ENCODE measurements at places on chromosomes 11 and 22.

- DNase-seq = no peak
Observed at GRCh38 chr22:17201285-17201945, 17.8 kb downstream of the ADA2 start.

- DNase-seq = no peak
Observed at GRCh38 chr11:113974741-113975470, at the start of gene HTR3A. HTR3A (plus strand) TSS chr11:113975108; CDS start chr11:113975326, 218 bp downstream.

- DNase-seq = no peak
Observed at GRCh38 chr11:70630816-70631623, 232.7 kb downstream of the CTTN start.

DNA sequence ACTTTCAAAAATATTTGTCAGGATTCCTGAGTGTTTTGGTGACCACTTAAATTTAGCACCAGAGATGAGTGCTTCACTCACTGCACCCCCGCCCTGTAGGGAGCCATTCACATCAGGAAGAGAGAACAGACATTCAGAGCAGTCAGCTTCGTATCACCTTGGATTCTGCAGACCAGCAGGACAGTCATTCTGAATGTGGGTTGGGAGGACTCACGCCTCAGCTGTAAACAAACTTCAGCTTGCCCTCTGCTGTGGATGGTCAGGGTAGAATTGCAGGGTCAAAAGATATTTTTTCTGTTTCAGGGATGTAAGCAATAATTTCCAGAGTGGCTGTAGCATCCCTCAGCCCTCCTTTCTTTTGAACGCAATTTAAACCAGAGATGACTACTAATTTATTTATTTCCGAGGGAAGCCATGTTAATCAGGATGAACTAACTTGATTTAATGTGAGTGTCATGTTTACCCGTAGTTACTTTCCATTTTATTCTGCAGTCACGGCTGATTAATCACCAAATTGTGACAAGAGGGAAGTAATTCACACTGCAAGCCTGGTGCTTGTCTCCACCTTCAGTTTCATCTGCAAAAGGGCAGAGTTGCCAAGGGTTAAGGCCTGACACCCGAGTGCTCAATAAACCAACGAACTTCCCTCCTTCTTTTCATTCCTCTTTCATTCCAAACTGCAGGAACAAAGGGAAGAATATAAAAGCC is 174.2 kb upstream of the DDI1 start:
- no peak for DNase-seq

DNA sequence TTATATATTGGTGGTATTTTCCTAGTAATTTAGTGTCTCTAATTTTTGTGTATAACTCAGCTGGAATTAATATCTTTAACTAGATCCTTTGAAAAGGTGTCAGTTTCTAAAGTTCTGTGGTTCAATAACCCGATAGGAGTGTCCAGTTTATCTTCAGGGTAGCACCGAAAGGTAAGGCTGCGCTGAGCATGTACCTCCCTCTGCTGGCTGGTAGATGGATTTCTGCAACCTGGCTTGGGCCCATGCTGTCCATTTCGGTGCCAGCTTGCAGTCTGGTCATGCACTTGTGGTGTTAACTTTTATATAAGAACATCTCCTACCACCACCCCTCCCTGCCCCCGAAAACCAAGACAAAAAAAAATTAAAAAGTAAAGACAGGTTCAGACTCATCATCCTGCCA is 24.7 kb downstream of the EXT2 start:
- no peak for DNase-seq

- DNase-seq = no peak
Observed at GRCh38 chr11:45512471-45513148, 152.8 kb downstream of the CHST1 start.

DNA sequence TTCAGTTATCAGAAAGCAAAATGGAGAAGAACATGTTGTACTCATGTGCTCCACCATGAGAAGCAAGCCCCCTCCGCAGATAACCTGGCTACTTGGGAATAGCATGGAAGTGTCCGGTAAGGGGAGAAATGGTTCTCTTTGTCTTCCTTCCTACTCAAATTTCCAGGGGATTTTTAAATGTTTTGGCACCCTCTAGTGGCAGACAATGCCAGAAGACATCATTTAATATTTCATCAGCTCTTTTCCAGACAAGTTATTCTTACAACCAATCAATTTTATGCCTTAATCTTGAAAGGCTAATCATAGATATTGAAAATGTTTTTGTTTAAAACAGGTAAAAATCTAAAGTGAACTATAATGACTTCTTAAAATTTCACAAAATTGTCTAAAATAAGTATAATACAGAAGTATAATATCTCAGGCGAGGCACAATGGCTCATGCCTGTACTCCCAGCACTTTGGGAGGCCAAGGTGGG is 15.7 kb downstream of the CRTAM start:
- peak; percentile 15 for DNase-seq

GRCh38 chr11:130729678-130730300 is 186.5 kb downstream of the SNX19 start:
- DNase-seq = no peak

GRCh38 chr22:39138357-39138997 is 14.0 kb downstream of the CBX7 start:
- DNase-seq = no peak

GRCh38 chr11:134367781-134368180 is 36.0 kb downstream of the GLB1L2 start:
- DNase-seq = no peak

- DNase-seq = no peak
Observed at GRCh38 chr11:111980062-111980461, 42.9 kb downstream of the DIXDC1 start.

DNA sequence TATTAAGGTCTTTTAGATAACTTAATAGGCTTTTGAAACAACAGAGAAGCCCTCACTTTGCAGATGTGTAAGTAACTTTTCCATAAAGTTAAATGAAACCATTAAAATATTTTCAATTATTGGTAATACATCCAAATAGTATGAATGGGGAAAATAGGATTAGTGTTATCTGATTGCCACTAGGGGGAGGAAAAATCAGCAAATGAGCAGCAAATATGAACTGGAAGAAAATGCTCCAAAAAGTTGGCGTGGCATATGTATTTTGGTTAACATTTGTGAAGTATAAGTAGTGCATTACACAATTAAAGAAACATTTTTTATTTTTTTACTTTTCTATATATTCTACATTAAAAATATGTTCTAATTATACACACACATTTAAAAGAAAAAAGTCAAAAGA is 259.8 kb upstream of the ANO5 start:
- DNase-seq = no peak

- no peak for DNase-seq
Observed at GRCh38 chr11:27330633-27331270, 32.3 kb downstream of the CCDC34 start.

- no peak for DNase-seq
Observed at GRCh38 chr11:48127521-48128183, 89.0 kb upstream of the OR4B1 start.

DNA sequence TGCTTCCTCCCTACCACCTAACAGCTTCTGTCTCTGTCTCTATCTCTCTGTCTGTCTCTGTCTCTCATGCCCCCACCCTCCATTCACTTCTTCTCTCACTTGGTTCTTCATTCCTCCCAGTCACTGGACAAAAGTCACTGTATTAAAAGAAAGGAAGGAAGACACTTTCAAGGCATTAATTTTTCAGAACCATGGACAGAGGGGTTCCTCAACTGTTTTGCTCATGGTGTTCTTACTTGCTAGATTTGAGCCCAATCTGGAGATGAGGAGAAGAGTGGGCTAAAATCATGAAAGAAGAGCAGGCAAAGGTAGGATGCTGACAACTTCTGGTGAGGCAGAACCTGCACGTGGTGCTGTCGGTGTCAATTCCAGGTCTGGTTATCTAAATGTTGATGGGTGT is 116.7 kb upstream of the LARGE1 start:
- DNase-seq = no peak

DNA sequence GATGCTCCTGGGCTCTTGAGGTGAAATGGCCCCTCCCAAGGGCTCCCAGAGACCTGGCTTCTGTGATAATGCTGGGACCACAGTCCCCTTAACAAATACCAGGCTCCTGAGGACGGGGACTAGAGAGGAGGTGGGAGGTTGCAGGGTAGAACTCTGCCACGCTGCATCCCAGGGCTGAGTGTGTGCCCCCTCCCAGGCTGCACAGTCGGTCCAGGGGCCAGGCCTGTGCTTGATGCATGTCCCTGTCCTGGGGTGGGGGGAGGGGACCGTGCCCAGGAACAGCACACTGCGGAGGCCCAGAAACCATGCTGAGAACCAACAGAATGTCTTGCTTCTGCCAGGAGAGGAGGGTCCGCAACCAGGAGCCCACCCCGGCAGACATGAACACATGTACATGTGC is 9.3 kb downstream of the CSF2RB start:
- DNase-seq = no peak

DNA sequence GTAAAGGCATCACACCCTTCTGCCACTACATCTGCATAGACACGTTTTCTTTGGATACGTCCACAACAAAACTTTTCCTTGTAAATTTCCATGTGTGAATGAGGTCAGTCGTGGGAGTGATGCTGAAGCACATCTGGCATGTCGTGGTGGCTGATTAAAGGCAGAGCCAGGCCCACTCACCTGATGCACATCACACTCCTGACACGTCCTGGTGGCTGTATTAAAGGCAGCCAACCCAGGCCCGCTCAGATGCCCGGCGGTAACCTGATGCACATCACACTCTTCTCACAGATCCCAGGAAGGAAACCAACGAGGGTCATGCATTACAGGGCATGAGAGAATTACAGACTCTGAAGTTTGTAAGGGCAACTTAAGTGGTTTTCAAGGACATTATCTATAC is 321.6 kb upstream of the B3GAT1 start:
- no peak for DNase-seq

DNA sequence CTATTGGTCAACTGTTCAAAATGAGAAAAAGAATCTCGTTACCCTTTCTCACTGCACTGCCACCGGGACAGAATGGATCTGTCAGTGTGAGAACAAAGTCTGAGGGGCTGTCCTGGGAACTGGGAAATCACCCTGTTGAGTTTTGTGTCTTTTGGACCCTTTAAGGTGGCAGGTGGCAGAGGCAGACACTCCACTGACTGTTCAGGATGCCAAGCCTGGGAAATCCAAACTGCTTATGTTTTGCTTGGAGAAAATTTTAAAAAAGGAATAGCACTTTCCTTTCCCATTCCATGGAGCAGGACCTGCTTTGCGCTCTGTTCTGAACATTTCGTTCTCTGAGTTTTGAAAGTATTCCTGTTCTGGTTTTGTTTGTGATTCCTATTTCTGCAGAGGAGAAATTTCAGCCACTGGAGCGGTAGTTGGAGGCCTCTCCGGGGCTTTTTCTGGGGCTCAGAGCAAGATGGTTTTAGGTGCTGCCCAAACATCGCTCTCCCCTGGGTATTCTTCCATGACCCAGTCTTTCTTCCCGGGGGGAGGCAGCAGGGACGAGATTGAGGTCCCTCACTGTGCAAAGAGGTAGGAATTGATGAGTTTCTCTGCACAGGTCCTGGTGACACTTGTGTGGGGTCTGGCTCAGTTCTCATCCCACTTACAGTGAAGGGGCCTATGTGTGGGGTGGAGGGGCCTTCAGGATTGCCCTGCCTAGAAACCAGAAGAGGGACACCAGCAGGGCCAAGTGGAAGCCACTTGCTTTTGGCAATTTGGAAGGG is 138.5 kb upstream of the SYT13 start:
- no peak for DNase-seq

DNA sequence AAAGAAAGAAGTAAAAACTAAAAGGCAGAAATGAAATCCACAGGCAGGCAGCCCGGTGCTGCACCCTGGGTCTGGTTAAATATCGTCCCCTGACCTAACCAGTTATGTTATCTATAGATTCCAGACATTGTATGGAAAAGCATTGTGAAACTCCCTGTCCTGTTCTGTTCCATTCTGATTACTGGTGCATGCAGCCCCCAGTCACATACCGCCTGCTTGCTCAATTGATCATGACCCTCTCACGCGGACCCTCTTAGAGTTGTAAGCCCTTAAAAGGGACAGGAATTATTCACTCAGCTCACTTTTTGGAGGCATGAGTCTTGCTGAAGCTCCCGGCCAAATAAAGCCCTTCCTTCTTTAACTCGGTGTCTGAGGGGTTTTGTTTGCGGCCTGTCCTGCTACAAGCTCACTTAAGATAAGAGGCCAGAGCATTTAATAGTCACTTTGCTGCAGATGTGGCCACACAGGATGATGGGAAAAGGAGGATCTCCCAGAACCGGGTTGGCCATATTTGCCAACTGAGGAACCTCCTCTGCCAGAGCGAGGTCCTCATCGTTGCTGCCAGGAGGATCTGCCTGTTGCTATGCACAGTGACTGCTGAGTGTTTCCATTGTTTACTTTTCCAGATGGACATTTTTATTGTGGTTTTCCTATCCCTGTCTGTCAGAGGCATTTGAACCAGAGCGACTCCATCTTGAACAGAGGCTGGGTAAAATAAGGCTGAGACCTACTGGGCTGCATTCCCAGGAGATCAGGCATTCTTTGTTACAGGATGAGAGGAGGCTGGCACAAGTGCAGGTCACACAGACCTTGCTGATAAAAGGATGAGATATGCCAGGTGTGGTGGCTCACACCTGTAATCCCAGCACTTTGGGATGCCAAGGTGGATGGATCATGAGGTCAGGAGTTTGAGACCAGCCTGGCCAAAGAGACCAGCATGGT is 10.2 kb downstream of the C11orf96 start:
- no peak for DNase-seq

GRCh38 chr11:78429660-78430059 is 12.0 kb upstream of the GAB2 start:
- no peak for DNase-seq

- peak; percentile 15 for DNase-seq
Observed at GRCh38 chr11:1628506-1629325, 859 bp upstream of the KRTAP5-5 start.

- no peak for DNase-seq
Observed at GRCh38 chr11:45238724-45239123, 47.4 kb downstream of the SYT13 start.

DNA sequence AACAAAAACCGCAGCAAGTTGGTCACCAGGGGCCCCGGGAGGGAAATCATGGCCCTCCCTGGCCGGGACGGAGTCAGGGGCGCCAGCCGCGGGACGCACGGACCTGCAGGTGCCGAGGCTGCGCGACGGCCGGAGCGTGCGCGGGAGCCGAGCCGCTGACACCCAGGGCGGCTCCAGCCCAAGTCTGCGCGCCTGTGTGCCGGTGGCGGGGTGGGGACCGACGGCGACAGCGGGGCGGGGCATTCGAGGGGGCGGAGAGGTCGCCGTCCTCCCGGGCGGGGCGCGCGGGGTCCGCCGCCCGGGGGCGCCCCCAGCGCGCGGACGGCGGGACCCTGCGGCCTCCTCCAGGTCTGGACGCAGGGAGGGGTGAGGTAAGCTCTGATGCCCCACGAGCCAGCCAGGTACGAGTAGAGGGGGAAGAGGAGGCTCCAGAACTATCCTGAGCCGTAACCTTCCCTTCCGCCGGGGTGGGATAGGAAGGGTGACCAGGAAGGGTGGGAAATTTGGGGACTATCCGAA is at the start of gene ESAM:
ESAM (minus strand) TSS at position 186 of the 519 bp plus-strand sequence; CDS start at position 50, 136 bp downstream.
- DNase-seq = no peak

DNA sequence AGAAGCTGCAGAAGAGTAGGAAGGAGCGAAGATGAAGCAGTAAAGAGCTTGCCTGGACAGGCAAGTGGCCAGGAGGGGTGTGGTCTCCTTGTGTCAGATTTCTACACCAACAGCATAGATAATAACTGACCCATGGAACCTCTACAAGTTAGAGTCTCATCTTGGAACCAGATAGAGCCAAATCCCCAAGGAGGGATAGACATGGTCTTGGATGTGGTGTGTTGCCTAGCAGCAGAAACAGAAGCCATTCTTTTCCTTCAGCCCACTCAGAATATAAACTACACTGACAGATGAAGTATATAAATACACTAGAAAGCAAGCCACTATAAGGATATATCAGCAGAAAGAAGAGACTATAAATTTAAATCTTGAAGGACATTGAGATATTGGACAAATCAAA is 4.3 kb upstream of the CARD16 start:
- no peak for DNase-seq

Measured in activated CD4-positive, CD25-positive, alpha-beta regulatory T cell treated with anti-CD3 and anti-CD28 coated beads, Interleukin-2, amount 50 U/mL, for 16 hours (primary cell).